Activated CD8-positive, alpha-beta memory T cell treated with anti-CD3 and anti-CD28 coated beads for 4 hours (primary cell): ENCODE measurements at places on chromosomes 3 and 15.

GRCh38 chr15:32919749-32920414 is 202.1 kb downstream of the GREM1 start:
- no peak for DNase-seq

GRCh38 chr15:61146091-61146930 is 82.8 kb downstream of the RORA start:
- no peak for DNase-seq

DNA sequence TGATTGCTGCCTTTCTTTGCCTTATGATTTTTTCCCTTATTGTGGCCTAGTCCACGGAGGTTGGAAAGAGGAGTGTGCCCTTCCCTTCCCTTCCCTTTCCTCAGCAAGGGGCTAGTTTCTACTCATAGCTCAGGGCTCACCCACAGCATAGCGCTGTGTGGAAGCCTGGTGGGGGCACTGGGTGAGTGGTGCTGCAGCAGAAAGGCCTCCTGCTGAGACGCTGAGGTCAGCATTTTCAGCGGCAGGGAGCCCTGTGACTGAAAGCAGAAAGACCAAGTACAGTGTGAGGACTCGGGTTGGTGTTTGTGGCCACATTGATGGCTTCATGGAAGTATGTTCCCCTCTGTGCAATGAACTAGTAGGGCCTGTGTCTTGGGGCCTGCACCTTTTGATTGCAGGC is 21.9 kb downstream of the CACNA1D start:
- DNase-seq = no peak

GRCh38 chr15:79154483-79155135 is 64.0 kb upstream of the RASGRF1 start:
- DNase-seq = no peak

- no peak for DNase-seq
Observed at GRCh38 chr3:123374016-123374415, 74.9 kb downstream of the ADCY5 start.

DNA sequence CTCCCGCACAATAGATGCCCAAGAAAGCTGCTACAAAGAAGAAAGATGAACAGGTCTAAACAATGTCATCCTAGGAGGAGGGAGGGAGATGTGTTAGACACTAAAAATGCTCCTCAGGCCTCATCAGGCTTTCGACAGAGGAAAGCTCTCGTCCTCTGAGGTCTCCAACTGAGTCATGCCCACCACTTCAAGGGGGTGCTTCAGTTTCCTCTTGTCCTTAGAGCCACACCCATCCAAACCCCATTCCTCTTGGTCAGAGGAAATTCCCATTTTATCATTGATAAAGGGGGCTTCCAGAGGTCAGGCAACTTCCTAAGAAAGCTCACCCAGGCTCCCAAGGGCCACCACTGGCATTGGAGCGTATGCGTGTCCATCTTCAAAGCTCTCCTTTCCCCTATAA is 50.1 kb downstream of the HEG1 start:
- DNase-seq = no peak

GRCh38 chr3:10395196-10395595 is 74.3 kb upstream of the SEC13 start:
- DNase-seq = no peak

DNA sequence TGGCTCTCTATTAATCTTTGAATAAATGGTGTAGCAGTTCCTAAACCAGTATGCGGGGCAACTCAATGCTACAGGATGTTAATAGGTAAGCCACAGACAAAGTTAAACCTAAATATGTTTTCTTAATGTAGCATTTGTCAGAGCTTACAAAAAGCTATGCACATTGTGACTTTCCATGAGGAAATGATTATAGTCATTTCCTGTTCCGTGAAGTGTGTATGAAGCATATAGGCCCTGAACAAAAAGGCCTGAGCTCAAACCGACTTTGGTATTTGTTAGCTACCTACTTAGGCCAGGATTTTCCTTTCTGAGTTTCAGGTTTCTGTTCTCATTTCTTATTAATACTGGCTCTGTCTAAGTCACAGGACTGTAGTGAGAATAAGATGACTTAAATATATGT is 14.2 kb downstream of the ZNF80 start:
- no peak for DNase-seq
